ENCODE measurements at places on chromosomes 1 and 21.

DNA sequence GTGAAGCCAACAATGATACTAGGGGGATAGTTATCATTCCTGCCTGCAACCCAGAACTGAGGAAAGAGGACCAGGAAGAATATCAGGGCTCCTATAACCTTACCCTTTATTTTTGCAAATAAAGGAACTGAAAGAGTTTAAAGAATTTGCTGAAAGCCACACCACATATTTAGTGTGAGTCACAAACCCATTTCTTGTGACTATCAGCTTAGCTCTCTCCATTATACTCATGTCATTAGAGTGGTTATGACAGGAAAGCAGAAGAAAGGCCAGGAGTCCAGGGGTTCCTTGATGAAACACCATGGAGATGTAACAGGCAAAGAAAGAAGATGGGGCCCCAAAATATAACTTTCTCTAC, 141.1 kb upstream of the SAMSN1 start:
- no peak for DNase-seq

GRCh38 chr1:51323778-51324177, 6.6 kb downstream of the TTC39A start:
- DNase-seq, result no peak

- DNase-seq, result no peak
These were observed 1.2 kb downstream of the GBP6 start for GRCh38 chr1:89364954-89365550.

GRCh38 chr21:15255763-15256162, 191.0 kb upstream of the NRIP1 start:
- no peak for DNase-seq
